Anterior cingulate cortex (tissue), 58 donors: ENCODE measurements at places on chromosomes 2 and 18.

DNA sequence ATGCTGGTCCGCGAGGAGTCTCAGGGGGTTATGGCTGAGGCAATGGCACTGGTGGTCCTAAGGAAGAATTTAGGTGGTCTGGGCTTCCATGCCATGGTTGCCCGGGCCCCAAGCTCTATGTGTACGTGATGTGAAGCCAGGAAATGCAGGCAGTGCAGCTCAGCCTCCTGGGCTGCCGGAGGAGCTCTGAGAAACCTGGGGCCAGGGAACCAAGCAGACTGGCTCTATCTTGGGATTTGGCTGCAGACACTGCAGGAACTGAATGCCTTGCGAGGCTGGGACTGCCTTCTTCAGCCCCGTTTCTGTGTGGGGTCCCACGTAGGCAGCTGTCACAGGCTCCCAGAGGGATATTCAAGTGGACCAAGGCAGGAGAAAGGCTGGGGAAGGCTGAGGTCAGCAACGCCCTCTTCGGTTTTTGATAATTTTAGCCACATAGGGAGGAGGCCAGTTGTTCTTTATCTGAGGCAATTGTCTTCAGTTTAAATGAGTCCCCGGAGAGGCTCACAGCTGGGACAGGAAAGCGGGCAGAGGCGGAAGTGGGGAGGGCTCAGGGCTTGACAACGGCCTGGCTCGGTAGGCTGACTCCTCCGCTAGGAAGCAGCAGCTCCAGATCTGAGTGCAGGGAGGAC lies 77.7 kb downstream of the RHOB start:
- peak; percentile 14 for DNase-seq

- no peak for DNase-seq
These were observed 113.7 kb upstream of the PARD3B start for GRCh38 chr2:204431529-204431928.

- DNase-seq, result no peak
These were observed 586 bp upstream of the C2orf49 start for GRCh38 chr2:105336786-105337121.

GRCh38 chr2:113791697-113792590 lies 35.5 kb upstream of the SLC35F5 start:
- no peak for DNase-seq

- no peak for DNase-seq
These were observed 278.1 kb upstream of the ZEB2 start for GRCh38 chr2:144798034-144798433.

GRCh38 chr2:3712424-3712823 lies 9.0 kb downstream of the DCDC2C start:
- no peak for DNase-seq

DNA sequence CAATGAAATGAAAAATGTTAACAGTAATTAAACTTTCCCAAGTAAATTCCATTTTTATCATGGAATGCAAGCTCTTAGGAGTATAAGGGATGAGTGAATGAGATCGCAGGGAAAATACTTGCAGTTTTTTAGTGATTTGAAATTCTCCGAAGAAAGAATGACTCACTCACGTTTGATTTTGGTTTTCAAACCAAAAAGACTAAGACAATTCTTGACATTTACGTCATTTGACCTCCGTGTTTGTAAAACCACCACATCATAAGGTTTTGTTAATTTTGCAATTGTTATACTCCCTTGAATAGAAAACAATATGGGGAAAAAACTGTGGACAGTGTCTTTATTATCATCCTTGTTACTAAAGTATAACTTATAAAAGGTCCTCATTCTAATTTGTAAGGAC lies 29.4 kb downstream of the COL4A4 start:
- no peak for DNase-seq

DNA sequence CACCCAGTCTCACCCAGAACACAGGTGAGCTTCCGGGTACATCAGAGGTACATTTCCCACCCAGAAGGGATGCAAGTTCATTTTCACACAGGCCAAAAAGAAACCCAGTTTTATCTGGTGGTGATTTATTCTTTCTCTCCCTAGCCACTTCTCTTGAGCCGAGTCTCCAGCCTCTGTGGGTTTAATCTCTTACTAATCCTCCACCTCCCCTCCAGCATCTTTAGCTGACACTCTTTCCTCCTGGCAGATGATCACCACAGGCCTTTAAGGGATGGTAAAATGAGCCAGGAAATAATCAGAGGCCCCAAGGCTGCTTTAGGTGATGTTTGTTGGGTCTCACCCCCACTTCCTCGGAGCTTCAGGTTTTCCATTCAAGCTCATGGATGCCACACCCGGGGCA lies 145.7 kb upstream of the DLX2 start:
- no peak for DNase-seq

- DNase-seq, result no peak
These were observed 19.8 kb upstream of the PLEK start for GRCh38 chr2:68345129-68345875.

DNA sequence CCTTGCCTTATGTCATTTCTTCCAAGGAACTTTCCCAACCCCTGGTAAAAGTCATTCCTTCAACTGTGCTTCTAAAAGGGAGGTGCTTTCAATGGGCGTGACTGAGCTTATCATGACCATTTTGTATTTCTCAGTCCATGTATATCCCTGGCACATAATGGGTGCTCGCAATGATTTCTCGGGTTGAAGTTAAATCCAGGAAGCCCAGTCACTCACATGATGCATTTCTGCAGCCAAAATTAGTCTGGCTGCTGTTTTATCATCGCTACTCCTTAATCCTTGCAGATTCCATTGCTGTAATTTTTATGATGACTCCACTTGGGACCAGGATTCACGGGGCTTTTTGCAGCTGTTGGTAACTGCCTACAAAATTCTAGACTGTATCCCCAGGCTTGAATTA lies 25.9 kb upstream of the RFX8 start:
- DNase-seq, result no peak

- DNase-seq, result no peak
These were observed 502 bp downstream of the EPAS1 start for GRCh38 chr2:46297546-46298271.

GRCh38 chr2:134218930-134219658 lies 34.8 kb upstream of the MGAT5 start:
- DNase-seq, result no peak

- no peak for DNase-seq
These were observed 102.8 kb downstream of the HIBCH start for GRCh38 chr2:190216829-190217228.

DNA sequence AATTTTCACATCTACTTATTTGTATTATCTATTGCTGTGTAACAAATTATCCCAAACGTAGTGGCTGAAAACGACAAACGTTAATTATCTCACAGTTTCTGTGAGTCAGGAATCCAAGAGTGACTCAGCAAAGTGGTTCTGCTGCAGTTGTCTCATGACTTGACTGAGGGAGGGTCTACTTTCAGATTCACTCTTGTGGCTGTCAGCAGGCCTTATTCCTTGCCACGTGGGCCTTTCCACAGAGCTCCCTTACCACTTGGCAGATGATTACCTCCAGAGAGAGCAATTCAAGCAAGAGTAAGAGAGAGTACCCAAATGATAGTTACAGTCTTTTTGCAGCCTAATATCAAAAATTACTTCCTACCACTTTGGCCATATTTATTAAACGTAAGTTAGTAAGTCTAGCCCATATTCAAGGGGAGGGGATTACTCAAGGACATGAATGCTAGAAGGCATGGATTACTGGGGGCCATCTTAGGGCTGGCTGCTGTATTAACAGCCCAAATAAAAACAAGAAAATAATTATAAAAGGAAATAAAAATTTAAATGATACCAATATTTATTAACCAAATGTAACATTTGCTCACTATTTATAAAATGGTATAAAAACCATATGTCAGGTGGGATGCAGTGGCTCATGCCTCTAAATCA lies 48.7 kb upstream of the NBEAL1 start:
- no peak for DNase-seq

GRCh38 chr2:535222-535621 lies 142.0 kb downstream of the TMEM18 start:
- DNase-seq, result no peak

DNA sequence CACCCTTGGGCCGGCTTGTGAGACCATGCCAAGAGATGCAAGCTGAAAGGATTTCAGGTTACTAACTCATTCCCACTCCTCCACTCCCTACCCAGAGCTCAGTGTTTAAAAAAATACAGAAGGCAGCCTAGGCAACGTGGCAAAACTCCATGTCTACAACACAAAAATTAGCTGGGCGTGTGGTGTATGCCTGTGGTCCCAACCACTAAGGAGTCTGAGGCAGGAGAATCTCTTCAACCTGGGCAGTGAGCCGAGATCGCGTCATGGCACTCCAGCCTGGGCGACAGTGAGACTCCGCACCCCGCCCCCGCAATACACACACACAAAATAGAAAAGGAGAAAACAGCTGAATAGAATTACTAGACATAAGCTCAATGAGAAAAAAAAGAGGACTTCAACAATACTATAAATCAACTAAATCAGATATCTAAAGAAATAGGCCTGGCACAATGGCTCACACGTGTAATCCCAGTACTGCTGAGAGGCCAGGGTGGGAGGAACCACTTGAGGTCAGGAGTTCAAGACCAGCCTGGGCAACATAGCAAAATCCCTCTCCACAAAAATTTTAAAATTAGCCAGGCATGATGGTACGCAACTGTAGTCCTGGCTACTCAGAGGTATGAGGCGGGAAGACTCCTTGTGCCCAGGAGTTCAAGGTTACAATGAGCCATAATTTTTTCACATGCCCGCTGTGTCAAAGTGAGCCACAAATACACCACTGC lies 10.1 kb downstream of the IWS1 start:
- peak; percentile 67 for DNase-seq

- no peak for DNase-seq
These were observed 525.0 kb downstream of the ZEB2 start for GRCh38 chr2:143994961-143995360.

DNA sequence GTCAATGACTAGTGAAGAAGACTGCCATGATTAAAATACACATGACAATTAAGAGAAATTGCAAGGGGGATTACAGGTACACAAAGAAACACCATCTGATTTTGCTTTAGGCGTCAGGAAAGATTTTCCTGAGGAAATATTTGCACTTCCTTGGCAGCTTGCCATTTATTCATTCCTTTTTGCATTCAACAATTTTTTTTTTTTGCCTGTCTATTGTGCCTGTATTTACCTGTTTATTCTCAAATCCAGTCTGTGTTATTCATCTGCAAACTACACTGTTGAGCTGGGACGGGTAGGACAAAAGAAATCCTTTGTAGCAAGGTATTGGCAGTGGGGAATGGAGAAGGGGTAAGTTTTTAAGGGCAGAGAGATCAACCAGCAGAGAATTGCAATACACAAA lies 31.8 kb downstream of the SMAD2 start:
- DNase-seq, result no peak

DNA sequence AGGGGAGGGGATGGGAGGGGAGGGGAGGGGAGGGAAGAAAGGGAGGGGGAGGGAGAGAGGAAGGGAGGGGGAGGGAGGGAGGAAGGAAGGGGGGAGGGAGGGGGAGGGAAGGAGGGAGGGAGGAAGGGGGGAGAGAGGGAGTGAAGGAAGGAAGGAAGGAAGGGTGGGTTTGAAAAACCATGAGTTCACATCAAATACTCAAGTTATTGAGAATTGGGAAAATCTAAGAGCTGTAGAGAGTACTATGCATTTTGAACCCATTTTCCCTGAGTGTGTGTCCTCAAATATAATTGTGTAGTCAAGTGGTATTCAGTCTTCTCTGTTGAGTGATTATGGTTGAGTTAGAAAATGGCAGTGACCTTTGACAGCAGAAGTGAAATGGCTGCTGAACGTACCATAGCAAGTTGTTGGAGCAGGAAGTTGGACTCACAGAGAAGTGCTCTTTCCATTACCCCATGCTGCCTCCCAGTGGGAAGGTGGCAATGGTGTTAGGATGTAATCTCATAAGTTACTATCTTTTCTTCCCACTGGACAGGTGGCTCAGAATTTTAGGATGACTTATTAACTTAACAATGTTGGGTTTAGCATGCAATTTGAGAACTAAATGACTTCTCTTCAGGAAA lies 214.6 kb downstream of the SETBP1 start:
- DNase-seq, result peak; percentile 8

- no peak for DNase-seq
These were observed 24.7 kb downstream of the IL1B start for GRCh38 chr2:112811841-112812306.

GRCh38 chr2:147703171-147703570 lies 141.7 kb upstream of the ACVR2A start:
- DNase-seq, result no peak

GRCh38 chr2:58734365-58734764 lies 493.2 kb upstream of the FANCL start:
- DNase-seq, result no peak

- DNase-seq, result no peak
These were observed 32.1 kb upstream of the PTMA start for GRCh38 chr2:231676243-231676642.

DNA sequence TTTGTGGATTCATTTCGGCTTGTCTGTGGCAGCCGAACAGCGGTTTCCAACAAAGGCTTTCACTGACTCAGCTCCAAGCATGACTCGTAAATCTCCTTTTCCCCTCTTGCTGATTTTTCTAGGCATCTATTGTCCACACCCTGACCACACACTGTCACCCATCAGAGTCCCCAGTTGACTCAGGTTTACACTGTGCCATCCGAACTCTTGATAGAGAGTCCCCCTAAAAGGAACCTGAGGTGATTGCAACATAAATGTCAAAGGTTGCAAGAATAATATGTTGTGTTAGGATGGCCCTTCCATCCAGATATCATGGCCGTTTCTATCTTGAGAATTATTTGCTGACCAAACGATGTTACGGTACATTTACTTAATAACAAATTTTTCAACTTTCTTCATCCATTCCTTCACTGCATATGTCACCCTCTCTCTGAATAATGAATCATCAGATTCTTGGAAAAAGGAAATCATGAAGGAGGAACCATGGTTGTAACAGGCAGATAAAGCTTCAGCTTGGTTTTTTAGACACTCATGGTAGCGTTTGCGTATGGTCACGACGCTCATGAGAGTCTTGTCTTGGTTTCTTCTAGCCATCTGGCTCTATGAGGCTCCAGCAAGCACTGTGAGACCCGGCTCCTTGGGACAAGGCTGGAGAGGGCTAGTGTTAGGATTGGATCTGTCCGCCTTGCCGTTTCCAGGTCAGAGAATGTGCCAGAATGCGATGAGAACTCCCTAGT lies 72.1 kb downstream of the NPAS2 start:
- DNase-seq, result no peak

DNA sequence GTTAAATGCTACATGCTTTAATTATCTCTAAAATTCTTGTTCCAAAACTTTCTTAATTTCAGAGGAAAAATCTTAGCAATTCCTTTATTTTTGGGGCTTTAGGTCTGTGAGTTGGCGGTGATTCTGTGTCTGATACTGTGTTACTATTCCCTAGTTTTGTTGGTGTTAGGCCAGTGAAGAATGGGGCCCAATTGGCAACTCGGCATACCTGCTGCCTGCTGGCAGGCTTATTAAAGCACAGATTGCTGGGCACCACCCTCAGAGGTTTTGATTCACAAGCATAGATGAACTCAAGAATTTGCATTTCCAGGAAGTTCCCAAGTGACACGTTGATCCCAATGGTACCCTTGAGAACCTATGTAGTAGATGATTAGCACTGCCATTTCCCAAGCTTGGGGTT lies 101.6 kb downstream of the OSBPL6 start:
- no peak for DNase-seq

GRCh38 chr18:26548415-26549262 lies at the start of gene KCTD1:
TSS of gene KCTD1 (minus strand) at chr18:26548553. CDS start at chr18:26548536, 17 bp downstream.
- DNase-seq, result peak; percentile 43

- DNase-seq, result no peak
These were observed 245.2 kb upstream of the SPHKAP start for GRCh38 chr2:228426502-228427216.
